ENCODE measurements at places on chromosomes 2 and 18.

- peak; percentile 49 for DNase-seq
Observed at GRCh38 chr2:15940661-15941480, 521 bp downstream of the MYCN start.

GRCh38 chr2:79849241-79849640 is 336.4 kb downstream of the CTNNA2 start:
- no peak for DNase-seq

DNA sequence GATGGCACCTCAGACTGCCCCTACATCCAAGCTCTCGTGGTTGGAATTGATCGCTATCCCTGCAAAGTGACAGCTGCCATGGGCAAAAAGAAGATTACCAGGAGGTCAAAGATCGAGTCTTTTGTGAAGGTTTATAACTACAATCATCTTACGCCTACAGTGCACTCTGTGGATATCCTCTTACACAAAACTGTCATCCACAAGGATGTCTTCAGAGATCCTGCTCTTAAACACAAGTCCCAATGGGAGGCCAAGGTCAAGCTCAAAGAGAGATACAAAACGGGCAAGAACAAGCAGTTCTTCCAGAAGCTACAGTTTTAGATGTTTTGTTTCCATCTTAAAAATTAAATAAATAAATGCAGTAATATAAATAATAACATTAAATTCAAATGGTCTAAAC is 45.4 kb downstream of the INO80D start:
- DNase-seq, result no peak

DNA sequence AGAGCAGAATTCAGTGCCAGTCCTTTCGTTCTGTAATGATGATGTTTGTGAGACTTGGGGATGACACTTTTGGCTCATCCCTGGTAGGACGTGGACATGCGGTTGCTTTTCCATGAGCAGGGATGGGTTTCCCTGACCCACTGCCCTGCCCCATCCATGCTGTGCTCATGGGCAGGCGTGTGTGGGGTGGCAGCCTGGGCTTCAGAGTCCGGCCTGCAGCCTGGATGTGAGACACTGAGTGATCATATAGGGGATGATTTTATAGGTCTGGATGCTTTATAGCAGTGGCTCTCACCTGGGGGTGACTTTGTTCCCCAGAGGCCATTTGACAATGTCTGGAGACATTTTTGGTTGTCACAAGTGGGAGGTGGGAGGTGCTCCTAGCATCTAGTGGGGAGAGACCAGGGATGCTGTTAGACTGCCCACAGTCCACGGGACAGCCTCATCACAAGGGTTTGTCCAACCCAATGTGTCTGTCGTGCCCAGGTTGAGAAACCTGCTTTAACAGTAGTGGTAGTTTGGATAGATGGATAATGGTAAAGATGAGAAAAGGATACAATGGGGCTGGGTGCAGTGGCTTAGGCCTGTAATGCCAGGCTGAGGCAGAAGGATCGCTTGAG is 38.9 kb downstream of the LDLRAD4 start:
- DNase-seq, result no peak

GRCh38 chr2:47239119-47239969 is 84.2 kb upstream of the STPG4 start:
- DNase-seq, result no peak
